ENCODE measurements at places on chromosomes 4 and X. TPM values are rescaled to one million over a fixed set of nuclear protein-coding genes. Genes with fewer than 3 reads are reported as not detected.

DNA sequence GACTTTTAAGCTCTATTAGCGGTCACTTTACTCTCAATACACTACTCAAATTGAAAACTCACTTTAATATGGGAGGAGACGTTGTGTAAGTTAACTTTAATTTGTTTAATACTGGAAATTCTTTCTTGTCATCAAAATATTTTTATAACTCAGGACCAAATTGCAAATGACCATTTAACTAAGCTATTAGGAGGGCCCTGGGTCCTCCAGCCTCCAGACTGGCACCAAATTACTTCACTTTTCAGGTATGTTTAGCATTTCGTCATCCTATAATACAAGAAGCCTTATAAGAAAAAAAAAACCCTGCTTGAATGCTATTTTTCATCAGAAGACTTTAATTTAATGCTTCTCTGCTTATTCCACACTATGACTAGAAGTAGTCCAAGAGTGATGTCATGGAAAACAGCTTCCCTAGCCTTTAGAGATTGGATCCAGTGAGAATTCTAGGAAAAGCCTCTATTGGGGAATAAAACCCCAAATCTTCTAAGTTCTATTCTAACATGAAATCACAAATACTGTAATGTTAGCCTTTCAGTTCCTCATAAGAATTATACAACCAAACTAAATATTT lies 6.6 kb downstream of the KLHL15 start:
- DNase-seq: no peak

- no peak for DNase-seq
Observed at GRCh38 chr4:69780141-69780540, 19.7 kb upstream of the SULT1B1 start.

- DNase-seq: no peak
Observed at GRCh38 chr4:112552668-112553067, 36.7 kb upstream of the NEUROG2 start.

DNA sequence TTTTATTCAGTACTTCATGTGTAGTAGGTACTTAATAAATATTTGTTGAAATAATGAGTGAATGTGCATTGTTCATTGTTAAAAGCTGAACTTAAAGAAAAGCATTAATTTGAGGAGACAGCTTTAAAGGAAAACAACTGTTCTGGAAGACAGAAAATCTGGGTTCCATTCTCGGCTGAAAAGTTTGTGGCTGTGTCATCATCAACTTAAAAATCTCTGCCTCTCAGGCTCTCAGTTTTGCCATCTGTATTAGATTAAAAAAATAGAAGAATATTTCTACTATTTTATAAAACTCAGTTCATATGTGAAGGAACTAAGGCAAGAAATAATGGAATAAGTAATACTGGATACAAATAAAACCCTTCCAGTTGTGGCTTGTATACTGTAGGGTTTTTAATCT lies 62.5 kb downstream of the FSTL5 start:
- no peak for DNase-seq

GRCh38 chrX:121000589-121000988 lies 15.0 kb upstream of the CT47A1 start:
- DNase-seq: no peak

DNA sequence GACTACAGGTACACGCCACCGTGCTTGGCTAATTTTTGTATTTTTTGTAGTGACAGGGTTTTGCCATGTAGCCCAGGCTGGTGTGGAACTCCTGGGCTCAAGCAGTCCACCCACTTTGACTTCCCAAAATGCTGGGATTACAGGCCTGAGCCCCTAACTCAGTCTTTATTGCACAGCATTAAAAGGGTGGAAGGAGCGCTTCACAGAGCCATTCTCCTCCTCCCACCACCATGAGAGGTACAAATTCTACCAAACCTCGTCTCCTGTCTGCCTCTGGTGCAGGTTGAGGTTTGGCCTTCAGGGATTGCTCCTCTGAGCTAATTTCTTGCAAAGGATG lies 52.3 kb downstream of the TLR10 start:
- no peak for DNase-seq

ZIC3 gene
- not detected for total RNA-seq

PI4K2B gene
- total RNA-seq: 2.1 TPM

Measured in heart right ventricle (tissue), 16 donors.